ENCODE measurements at places on chromosomes 5 and 9. TPM values are rescaled to one million over a fixed set of nuclear protein-coding genes. Genes with fewer than 3 reads are reported as not detected.

GRCh38 chr5:172395483-172395882, 58.8 kb downstream of the SH3PXD2B start:
- H3K4me1 ChIP-seq: no peaks in the 10 kb centered on the region
- H3K4me3 ChIP-seq: no peak overlapping the region
- peaks cover 11% of the 10 kb centered on the region for H3K36me3 ChIP-seq
- no peak for DNase-seq

GRCh38 chr5:80569961-80570786, at the start of gene ANKRD34B:
ANKRD34B (minus strand) TSS chr5:80570280; CDS start chr5:80560019, 10,261 bp downstream.
- H3K27me3 ChIP-seq: peaks cover 26% of the 10 kb centered on the region
- no peak within 1 kb of the TSS for H3K27ac ChIP-seq
- peak; percentile 26 for DNase-seq
- peaks cover 14% of the 10 kb centered on the region for H3K4me1 ChIP-seq
- H3K36me3 ChIP-seq: no peaks in the 10 kb centered on the region
- peak within 1 kb of the TSS; percentile 54 for H3K4me3 ChIP-seq

The CAMK4 gene
- 2.2 TPM for total RNA-seq

DNA sequence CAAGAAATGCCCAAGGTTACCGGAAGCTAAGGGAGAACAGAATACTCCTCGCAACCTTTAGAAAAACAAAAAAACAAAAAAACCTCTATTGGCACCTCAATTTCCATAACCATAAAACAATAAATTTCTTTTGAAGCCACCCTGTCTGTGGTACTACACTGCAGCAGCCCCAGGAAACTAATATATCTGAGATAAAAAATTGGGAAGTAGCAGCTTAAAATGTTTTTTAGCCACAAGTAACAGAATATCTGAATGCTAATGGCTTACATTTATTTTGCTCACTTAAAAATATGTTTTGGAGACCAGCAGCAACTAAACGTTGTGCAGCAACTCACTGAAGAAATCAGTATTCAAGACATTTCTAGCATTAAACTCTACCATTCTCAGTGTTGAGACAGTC, 969.6 kb downstream of the DNAH5 start:
- no peak overlapping the region for H3K4me3 ChIP-seq
- no peaks in the 10 kb centered on the region for H3K4me1 ChIP-seq
- H3K36me3 ChIP-seq: no peaks in the 10 kb centered on the region
- no peaks in the 10 kb centered on the region for H3K27me3 ChIP-seq
- DNase-seq: no peak

DNA sequence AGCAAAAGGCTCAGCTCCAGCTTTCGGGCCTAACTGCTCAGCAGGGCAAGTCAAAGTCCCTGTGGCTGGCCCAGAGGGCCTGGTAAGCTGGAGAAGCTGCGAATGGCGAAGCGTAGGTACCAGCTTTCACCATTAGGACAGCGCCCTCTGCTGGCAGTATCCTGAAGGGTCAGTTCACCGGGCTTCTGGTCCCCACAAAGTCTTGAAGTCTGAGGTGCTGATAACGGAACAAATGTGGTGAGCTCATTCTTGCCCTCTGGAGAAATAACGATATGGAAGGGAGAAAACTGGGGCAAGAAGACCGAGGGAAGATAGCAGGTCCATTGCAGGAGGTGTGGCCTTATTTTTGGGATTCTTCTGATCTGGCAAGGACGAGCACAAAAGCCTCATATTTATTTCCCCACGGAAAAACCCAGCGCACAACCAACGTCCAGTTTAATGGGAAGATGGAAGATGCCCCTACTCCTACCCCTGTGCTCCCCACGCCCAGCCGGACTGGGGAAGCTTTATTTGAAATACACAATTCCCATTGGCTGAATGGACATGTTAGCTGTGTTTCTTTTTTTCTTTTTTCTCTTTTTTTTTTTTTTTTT, 7.2 kb downstream of the SOWAHA start:
- no peak for DNase-seq
- H3K27me3 ChIP-seq: peaks cover 4% of the 10 kb centered on the region
- H3K4me3 ChIP-seq: no peak overlapping the region
- H3K4me1 ChIP-seq: peaks cover 2% of the 10 kb centered on the region
- H3K27ac ChIP-seq: no peak overlapping the region

GRCh38 chr5:154677921-154678320, 77.3 kb upstream of the LARP1 start:
- DNase-seq: no peak
- H3K27me3 ChIP-seq: no peaks in the 10 kb centered on the region
- H3K27ac ChIP-seq: no peak overlapping the region
- peaks cover 6% of the 10 kb centered on the region for H3K4me1 ChIP-seq
- no peaks in the 10 kb centered on the region for H3K36me3 ChIP-seq

GRCh38 chr5:78841767-78842166, 143.3 kb downstream of the ARSB start:
- no peaks in the 10 kb centered on the region for H3K27me3 ChIP-seq
- no peak for DNase-seq
- H3K36me3 ChIP-seq: no peaks in the 10 kb centered on the region
- no peaks in the 10 kb centered on the region for H3K4me1 ChIP-seq
- H3K4me3 ChIP-seq: no peak overlapping the region
- H3K27ac ChIP-seq: no peak overlapping the region

The FYB1 gene
- 47.4 TPM for total RNA-seq

DNA sequence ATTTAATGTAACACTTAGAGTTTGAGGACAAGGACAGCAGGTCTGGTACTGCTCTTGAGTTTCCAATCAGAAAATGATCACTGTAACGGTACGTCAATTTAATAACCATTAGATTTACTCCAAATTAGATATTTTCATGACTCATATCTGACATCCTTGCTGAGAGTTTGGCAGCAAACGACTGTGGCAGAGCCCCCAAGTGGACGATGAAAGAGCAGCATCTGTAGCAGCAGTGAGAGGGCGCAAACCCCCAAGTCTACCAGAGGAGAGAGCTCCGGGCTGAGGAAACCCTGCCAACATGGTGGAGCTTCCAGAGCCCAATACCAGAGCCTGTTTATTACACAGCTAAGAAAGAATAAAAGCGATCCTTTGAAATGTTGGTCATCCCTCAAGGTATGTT, 73.2 kb upstream of the EPB41L4A start:
- DNase-seq: no peak
- no peaks in the 10 kb centered on the region for H3K4me1 ChIP-seq
- no peaks in the 10 kb centered on the region for H3K36me3 ChIP-seq
- no peaks in the 10 kb centered on the region for H3K27me3 ChIP-seq

The CCDC192 gene
- total RNA-seq: not detected

The KIF20A gene
- total RNA-seq: 1.5 TPM

DNA sequence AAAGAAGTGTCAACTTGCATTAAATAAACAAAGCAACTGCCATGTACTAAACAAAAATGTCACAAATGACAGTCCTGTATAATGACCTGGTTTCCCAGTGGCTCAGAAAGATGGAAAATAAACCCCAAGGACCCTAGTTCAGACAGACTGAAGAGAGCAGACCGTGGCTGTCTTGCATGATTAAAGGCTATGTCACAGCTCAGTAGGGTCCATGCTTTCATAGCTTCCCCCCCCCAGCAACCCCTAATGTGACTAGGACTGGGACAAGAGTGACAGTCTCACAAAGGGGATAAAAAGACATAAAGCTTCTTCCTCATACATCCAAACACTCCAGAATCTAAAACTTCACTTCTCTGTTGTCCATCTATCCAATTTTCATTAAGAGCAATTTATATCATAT, 113.6 kb downstream of the NR6A1 start:
- DNase-seq: no peak
- H3K27ac ChIP-seq: peak overlapping the region; percentile 77
- H3K36me3 ChIP-seq: no peaks in the 10 kb centered on the region
- H3K4me3 ChIP-seq: no peak overlapping the region
- peaks cover 20% of the 10 kb centered on the region for H3K4me1 ChIP-seq

- peaks cover 6% of the 10 kb centered on the region for H3K4me1 ChIP-seq
- no peaks in the 10 kb centered on the region for H3K27me3 ChIP-seq
- H3K4me3 ChIP-seq: no peak overlapping the region
- no peaks in the 10 kb centered on the region for H3K36me3 ChIP-seq
- DNase-seq: no peak
- no peak overlapping the region for H3K27ac ChIP-seq
Measured at GRCh38 chr9:134007571-134007970, 15.4 kb upstream of the VAV2 start.

DNA sequence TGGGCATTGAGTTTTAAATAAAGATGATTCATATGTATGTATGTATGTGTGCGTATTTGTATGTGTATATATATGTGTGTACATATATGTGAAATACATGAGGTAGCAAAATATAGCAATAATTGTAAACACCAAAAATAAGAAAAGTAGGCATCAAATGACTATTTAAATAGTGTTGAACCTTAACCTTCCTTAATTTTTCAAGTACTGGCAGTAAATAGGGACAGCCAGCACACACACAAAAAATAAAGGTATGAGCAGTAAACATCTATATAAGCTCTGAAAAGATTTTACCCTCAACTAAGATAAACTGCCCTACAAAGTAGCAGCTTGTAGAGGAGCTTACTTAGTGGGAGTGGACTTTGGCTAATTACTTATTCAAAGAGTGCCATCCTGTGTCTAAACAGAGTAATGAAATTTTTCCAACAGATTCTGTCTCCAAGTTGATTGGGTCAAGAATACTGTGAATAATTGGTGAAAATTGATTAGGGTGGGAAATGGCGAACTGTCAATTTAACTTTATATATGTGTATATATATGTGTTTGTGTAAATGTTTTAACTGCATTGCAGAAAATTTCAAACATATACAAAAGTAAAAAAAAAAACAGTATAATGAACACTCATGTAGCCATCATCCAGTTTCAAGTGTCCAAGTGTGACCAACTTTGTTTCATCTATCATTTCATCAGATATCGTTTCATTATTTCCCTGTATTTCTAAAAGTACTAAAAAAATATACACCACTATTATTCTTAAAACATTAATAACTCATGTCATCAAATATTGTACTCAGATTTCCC, 2.0 kb upstream of the ADAMTS6 start:
- peaks cover 14% of the 10 kb centered on the region for H3K4me1 ChIP-seq
- no peak for DNase-seq
- H3K4me3 ChIP-seq: peak overlapping the region; percentile 15
- H3K36me3 ChIP-seq: no peaks in the 10 kb centered on the region
- H3K27me3 ChIP-seq: no peaks in the 10 kb centered on the region

GRCh38 chr5:39100851-39101396, 26.7 kb upstream of the RICTOR start:
- no peak overlapping the region for H3K4me3 ChIP-seq
- no peaks in the 10 kb centered on the region for H3K4me1 ChIP-seq
- H3K27ac ChIP-seq: peak overlapping the region; percentile 20
- DNase-seq: no peak

The SLC25A2 gene
- total RNA-seq: not detected

- no peaks in the 10 kb centered on the region for H3K27me3 ChIP-seq
- no peak overlapping the region for H3K4me3 ChIP-seq
- no peak for DNase-seq
Measured at GRCh38 chr9:33012328-33013069, 11.1 kb upstream of the APTX start.

- peak overlapping the region; percentile 26 for H3K4me3 ChIP-seq
- no peaks in the 10 kb centered on the region for H3K27me3 ChIP-seq
- peak overlapping the region; percentile 87 for H3K27ac ChIP-seq
- peak; percentile 93 for DNase-seq
- H3K4me1 ChIP-seq: peaks cover 51% of the 10 kb centered on the region
Measured at GRCh38 chr9:135992486-135993408, 31.6 kb upstream of the UBAC1 start.

- H3K27ac ChIP-seq: no peak overlapping the region
- H3K36me3 ChIP-seq: no peaks in the 10 kb centered on the region
- H3K4me3 ChIP-seq: no peak overlapping the region
- no peaks in the 10 kb centered on the region for H3K4me1 ChIP-seq
- DNase-seq: no peak
Measured at GRCh38 chr9:12680757-12681156, 12.4 kb upstream of the TYRP1 start.

DNA sequence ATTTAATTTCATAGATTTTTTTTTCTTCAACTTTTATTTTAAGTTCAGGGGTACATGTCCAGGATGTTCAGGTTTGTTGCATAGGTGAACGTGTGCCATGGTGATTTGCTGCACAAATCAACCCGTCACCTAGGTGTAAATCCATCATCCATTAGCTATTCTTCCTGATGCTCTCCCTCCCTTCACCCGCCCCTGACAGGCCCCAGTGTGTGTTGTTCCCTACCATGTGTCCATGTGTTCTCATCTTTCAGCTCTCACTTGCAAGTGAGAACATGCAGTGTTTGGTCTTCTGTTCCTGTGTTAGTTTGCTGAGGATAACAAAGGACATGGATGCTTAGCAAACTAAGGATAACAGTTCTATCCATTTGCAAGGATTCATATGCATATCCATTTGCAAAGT, 209.1 kb upstream of the ADCY2 start:
- no peaks in the 10 kb centered on the region for H3K36me3 ChIP-seq
- H3K27ac ChIP-seq: no peak overlapping the region
- H3K4me1 ChIP-seq: no peaks in the 10 kb centered on the region

DNA sequence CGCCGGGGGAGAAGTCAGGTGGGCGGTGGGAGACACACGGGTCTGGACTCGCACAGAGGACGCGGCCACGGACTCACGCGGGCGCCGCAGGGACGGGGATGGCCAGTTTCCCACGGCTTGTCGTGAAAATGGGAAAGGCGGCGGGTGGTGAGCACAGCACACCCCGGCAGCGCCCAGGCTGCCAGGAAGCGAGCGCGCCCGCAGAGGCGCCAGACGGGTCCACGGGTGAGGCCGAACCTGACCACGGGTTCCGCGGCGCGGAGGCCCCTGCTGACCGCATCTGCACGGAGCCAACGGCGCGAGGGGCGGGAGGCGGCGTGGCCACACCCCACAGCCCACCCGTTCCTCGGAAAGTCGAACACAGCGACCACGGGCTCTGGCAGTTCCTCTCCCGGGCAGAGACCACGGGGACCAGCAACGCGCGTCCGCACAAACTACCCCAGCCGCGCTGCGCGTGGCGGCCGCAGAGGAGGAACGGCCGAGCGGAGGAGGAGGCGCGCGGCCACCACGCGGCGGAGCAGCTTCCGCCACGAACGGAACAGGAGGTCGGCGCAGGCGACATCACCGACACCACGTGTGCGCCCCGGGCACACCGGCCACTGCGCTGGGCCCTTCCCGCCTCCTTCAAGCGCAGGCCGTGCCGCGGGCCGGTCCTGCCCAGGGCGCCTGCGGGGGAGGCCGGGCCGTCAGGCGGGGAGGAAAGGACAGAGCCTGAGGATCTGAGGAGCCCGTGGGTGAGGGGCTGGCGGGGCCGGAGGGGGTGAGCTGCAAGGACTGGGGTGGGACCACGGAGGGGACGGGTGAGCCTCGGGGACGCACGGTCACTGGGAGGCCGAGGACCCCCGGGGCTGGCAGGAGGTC, 5.6 kb downstream of the EXD3 start:
- peak; percentile 86 for DNase-seq
- H3K27me3 ChIP-seq: no peaks in the 10 kb centered on the region
- peaks cover 30% of the 10 kb centered on the region for H3K4me1 ChIP-seq
- peak overlapping the region; percentile 43 for H3K27ac ChIP-seq
